ENCODE measurements at places on chromosomes 2 and 18.
A peak's percentile ranks its signal among the peaks of the same experiment; 100 is the strongest.

GRCh38 chr2:133452146-133452545, 116.1 kb downstream of the NCKAP5 start:
- DNase-seq: no peak

GRCh38 chr2:8303322-8303832, 378.5 kb upstream of the ID2 start:
- DNase-seq: no peak

DNA sequence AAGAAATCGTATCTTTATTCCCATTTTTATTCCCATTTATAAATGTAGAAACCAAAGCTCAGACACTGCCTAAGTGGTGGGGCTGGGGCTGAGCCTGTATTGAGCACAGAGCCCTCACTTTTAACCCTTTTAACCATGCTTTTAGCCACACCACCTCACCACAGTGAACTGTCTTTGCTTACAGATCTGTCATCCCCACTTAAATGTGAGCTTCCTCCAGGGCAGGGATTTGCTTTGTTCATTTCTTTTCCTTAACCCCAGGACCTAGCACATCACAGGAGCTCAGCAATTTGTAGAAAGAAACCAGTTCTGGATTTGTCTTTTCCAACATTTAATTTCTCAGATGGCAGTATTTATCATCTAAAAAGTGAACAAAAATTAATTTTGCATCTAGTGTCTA, 2.2 kb downstream of the BOD1L2 start:
- no peak for DNase-seq

DNA sequence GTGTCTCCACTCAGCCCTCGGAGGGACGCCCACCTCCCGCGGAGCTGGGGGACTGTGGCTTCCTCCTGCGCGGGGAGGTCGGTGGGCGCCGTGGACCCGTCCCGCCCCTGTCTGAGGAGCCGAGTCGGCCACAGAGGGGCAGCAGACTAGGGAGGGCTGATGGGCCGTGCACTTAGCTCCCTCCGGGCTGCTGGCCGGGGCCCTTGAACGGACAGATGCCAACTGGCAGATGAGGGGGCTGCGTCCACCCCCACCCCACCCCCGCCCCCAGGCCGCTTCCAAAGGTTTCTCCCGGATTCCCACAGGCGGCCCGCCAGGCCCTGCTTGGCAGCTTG, 10.4 kb upstream of the UBE2F start:
- DNase-seq: no peak

DNA sequence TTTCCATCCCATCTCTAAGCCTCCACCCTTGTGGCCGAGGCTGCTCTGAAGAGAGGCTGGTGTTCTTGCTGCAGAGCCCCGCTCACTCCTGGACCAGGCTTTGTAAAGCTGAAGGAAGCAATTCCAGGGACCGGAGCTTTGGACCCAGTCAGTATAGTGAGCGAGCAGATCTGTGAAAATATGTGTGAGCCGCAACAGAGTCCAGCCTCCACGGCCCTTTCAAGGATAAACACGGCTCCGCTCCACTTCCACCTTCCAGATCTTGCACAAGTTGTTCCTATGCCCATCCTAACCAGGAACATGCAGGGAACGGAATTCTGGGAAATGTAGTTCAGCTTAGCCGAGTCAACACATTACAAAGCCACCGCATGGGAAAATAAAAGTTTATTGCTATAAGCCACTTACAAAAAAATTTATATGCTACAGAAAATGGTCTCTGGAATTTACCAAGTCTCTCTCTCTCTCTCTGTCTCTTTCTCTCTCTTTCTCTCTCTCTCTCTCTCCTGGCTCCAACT, 151.7 kb upstream of the ZNF521 start:
- peak; percentile 60 for DNase-seq

- DNase-seq: no peak
These were observed 48.4 kb upstream of the NEMP2 start for GRCh38 chr2:190582736-190583506.

DNA sequence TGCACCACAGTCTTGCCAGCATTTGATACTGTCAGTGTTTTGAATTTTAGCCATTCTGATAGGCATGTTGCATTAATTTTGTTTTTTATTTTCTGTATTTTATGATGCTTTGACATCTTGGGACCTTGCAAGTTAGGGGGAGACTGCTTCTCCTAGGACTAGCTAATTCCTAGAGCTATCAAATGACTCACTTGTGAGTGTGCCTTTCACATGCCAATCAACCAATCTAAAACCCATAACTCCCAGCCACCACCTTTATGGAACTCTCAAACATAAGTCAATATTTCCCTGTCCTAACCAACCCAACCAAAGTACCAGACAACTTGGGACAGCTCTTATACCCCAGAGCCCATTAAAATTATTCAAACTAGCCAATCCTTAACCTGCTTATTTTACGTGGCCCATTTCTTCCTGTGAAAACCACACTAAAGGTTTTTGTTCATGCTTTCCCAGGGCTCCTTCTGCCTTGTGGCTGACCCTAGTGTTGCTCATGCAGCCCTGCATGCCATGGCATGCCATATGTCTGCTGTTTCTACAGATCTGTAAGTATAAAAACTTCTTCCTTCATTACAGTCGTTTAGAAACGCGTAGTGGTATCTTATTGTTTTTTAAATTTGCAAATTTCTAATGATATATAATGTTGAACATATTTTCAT, 230.1 kb downstream of the GPD2 start:
- DNase-seq: no peak

- DNase-seq: no peak
These were observed 8.2 kb downstream of the KCTD1 start for GRCh38 chr18:26540043-26540628.

DNA sequence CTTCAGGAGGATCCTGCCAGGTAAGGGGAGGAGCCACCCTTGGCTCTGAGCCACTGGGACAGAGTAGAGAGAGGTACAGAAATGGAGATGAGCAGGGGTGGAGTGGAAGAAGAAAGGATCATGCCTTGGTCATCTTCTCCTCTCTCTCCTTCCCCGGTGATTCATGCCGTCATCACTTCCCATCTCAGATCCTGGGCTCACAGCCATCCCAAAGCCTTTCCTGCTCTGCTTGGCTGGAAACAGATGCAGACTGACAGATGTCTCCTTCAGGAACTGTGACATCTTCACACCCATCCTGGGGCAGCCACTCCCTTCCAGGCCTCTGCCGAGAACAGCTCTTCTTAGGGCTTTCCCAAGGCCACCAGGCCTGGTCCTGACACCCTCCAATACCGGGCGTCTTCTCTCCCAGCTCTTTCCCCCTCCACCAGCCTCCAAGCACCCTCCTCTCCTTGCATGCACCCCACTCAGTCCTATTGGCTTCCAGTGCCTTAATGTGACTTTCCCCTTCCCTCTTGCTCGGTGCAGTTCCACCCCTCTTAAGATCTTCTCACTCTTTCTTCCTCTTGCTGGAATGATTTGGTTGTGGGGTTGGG, 58.3 kb upstream of the TNP1 start:
- no peak for DNase-seq

- no peak for DNase-seq
These were observed 4.6 kb downstream of the SPATS2L start for GRCh38 chr2:200311139-200311538.

GRCh38 chr2:144183727-144184126, 336.2 kb downstream of the ZEB2 start:
- peak; percentile 58 for DNase-seq

DNA sequence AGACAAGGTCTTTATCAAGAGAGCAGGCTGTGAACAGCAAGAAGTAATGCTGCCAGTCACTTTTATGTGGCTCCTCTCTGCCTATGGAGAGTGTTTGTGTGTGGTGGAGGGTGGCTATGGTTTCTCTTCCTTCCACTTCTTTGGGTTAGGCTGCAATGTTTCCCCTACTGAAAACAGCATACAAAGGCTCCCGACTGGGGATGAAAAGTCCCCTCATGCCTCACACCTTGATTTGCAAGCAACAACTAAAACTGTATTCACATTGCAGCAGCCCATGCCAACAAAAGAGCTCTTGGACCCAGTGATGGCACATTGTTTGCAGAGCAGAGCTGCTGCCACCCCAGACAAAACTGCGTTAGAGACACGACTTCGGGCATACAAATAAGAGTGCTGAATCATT, 301.6 kb downstream of the SLC8A1 start:
- no peak for DNase-seq

- DNase-seq: no peak
These were observed 190.1 kb downstream of the TTC32 start for GRCh38 chr2:19711470-19712372.

DNA sequence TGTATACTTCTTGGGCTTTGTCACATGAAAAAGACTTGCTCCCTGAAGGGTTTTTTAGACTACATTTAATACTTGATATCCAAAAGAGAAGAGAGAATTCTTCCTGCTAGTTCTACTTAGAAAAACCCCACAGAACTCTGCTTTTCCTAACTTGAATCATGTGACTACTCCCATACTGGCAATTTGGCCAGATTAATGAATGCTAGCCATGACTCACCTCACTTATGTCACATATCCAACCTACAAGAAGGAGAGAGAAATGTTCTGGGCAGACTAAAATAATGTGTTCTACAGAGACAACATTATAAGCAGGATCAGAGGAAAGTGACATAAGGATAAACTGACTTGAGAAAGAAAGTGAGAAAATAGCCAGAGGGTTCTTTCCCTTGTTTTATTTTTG, 249.3 kb upstream of the GULP1 start:
- DNase-seq: no peak

GRCh38 chr2:159946326-159946999, 116.0 kb downstream of the PLA2R1 start:
- DNase-seq: no peak

DNA sequence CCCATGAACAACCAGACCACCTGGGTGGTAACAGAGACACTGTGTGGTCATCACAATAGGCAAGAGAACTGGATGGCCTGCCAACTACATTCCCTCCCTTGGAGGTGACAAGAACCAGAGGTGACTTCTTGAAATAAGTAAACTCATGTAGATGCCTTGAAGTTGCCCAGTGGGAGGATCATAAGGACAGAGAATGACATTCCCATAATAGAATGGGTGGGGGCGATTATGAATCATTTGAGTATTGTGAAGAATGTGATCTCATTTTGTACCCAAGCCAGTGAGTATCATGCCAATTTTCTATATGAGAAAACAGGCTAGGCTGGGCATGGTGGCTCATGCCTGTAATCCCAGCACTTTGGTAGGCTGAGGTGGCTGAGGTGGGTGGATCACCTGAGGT, 211.4 kb upstream of the GYPC start:
- DNase-seq: no peak

- DNase-seq: no peak
These were observed 18.2 kb downstream of the COX7A2L start for GRCh38 chr2:42342795-42343241.

GRCh38 chr18:3669376-3669775, 219.4 kb downstream of the TGIF1 start:
- DNase-seq: no peak

DNA sequence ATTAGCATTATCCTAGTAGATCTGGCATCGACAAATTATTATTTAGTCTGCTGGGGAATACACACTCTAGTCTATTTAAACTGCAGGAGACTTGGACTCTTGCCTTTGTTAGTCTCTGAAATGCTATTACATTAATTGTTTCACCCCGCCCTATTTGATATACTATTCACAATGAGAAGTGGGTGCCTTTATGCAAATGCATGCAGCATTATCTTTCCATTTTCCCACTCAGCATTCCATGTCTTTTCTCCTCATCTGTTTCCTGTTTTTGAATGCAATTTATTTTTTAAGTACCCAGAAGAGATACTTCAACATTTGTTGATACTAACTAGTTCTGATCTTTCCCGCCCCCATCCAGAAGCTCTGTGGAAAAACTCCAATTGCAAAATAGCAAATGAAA, 395.3 kb upstream of the NXPH2 start:
- no peak for DNase-seq

- DNase-seq: no peak
These were observed 400.3 kb upstream of the HNRNPA3 start for GRCh38 chr2:176812246-176812775.

DNA sequence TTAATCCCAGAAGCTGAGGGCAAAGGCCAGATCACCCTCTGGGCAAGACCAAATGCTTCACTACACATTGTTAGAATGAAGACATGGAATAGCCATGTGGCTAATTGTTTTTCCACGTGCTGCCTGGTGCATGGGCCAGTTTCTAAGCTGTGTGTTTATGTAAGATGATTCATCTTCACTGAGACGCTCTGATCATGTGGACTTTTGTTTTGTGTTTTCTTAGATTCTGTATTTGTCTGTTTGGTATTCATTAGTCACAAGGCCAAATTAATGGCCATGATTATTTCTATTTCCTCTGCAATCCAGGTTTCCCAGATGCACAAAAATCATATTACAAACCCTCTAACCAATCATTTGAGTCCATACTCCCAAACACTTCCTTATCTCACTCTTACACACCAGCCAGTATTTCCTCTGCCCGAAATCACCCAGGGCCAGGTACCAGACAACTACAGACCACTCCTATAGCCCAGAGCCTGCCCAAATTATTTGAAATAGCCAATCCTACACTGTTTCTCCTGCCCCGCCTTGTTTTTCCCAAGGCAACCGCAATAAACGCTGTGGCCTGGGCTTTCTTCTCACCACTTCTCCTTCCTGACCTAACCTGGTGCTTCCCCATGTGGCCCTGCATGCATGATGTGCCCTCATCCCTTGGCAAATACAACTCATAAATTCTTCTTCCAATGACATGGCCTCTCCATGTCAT, 94.2 kb upstream of the SP3 start:
- DNase-seq: no peak

- DNase-seq: no peak
These were observed 45.8 kb downstream of the TSHZ1 start for GRCh38 chr18:75256376-75256775.

GRCh38 chr2:112869258-112869842, 32.8 kb upstream of the IL1B start:
- peak; percentile 12 for DNase-seq

All from SK-MEL-5 (cell line).